ENCODE measurements at places on chromosomes 1 and 21.

- DNase-seq, result no peak
Observed at GRCh38 chr1:162351246-162351842, 25.3 kb downstream of the SPATA46 start.

GRCh38 chr1:22761821-22762220 is 51.2 kb downstream of the EPHB2 start:
- DNase-seq, result no peak

DNA sequence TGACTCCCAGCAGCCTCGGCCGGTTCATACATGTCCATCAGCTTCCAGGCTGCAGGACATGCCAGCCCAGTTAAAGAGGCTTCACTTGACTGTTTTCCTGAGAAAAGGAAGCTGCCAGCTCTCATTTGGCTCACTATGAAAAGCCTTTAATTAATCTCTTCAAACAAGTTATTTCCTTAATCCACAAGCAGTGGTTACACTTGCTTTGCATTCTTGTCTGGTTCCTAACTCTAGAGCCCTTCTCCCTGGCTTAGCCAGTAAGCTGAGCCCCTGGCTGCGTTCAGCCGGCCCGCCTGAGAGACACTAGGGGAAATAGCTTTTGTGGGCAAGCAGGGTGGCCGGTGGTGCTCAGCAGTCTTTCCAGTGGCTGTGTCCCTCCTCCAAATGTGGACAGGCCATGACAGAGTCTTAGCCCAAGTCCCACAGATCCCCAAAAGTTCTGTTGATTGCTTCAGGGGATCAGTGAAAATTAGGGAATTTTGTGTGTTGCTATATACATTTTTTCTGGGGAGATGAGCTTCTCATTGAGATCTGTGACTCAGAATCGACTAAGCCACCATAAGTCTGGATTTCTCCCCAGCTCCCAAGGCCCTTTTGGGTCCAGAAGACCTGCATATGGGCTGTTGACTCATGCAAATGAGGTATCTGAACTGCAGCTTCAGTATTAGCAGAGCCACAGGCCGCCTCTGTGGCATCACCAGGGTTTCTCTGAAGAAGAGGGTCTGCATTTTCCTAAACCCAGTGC is 10.1 kb downstream of the ATF3 start:
- DNase-seq, result no peak

DNA sequence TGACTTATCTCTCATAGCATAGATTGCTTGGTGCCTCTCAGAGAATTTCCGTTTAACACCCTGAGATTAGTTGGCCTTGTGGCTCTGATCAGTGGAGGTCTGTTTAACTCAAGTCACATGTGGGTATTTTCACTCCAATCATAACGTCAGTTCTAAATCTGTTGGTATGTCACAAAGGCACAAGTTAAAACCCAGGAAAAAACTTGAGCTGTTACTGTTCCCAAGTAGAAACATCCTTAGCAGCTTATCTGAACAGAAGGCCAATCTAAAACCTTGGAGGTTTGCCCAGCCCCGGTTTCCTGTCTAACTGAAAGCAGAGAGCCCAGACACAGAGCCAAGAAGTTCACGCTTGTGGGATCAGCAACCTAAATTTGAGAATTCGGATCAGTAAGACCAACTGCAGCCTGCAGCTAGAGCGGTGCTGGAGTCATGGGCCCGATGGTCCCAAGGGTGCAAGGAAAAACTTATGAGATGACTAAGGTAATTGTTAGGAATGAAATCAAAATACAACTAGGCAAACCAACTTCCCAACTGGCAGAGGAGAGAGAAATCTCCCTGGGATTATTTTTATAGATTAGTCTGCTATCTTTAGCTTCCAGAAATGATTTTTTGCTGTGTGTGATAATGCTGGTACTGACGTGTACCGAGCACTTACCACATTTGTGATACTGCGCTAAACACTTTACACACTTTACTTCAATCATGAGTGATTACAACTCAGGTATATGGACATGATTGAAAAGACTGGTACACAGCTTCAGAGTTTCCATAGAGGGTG is 90.2 kb upstream of the C1orf21 start:
- no peak for DNase-seq

DNA sequence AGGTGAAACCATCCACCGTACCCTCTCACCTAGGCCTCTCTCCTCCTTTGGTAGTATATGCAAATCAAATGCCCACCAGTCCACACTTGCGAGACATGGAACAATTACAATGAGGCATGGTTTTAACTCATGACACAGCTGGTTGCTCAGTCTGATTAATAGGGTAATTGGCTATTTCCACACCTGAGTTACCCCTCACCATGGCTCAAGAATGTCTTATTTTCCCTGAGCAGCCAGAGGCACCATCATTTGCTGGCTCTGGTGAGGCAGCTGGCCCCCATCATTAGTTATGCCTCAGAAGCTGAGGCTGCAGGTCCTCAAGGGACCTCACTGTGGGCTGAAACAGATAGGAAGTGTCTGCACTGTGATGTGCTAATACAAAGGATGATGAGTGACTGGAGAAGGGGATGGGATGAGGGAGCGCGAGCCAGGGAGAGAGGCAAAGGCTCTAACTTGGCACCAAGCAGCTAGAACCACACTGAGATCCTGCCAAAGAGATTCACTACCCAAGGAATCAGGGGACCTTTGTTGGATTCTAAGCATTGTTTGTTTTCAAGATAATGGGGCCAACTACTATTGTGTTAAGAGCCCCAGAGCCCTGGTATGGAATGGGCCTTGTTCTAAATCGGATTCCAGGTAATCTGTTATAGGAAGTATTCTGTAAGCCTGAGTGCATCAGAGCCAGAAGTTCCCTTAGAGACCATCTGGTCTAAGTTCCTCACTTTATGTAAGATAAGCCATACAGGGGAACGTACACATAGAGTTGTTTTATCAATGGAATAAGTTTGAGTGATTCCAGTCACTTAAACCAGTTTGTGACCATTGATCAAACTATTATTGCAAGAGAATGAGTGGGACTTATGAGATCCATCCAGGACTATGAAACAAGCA is 80.0 kb upstream of the CNTN2 start:
- no peak for DNase-seq

DNA sequence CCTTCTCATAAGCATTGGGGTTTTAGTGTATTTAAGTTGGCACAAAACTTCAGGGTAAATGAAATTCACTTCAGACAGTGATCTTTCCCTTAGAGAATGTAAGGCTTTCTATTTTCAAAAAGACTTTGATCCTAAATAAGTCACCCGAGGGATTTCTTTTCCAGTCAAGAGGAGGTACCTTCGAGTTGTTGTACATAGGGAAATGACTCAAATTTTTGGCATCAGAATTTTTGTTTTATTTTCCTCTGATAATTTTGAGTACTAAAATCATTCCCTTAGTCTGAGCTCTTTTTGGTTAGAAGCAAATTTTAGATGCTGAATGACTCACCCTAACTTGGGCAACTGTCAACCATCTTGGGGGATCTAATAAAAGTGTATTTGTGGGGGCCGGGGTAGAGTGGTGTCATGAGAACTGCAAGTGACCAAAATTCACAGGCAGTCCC is 193.9 kb downstream of the DHRS3 start:
- DNase-seq, result no peak

DNA sequence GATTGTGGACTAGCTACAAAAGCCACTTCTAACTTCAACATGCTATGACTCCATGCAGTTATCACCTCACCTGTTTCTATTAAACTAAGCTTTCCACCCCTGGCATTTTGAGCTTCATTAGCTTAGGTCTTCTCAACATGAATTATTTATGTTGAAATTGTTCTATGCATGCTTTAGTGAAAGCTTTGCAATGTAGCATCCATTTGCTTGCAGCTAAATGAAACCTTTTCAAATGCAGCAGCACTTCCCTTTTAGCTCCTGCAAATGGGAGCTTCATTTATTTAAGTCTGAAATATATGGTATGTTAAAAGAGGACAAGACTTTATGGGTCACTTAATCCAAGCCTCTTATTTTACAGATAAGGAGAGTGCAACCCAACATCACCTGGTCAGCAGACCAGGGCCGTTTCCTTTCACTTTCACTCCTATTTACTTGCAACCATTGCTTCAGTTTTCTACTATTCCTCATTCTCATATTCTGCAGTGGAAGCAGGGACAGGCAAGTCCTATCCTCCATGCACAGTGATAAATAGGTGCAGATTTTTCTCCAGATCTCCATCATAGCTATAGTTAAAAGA is 56.4 kb upstream of the SAMSN1 start:
- DNase-seq, result no peak

Data from nephron progenitor cell (in vitro differentiated cells).